Fibroblast of skin of back (primary cell): ENCODE measurements at places on chromosomes 4 and X.

GRCh38 chr4:153257151-153257620 is 52.9 kb downstream of the TRIM2 start:
- DNase-seq, result peak; percentile 75

DNA sequence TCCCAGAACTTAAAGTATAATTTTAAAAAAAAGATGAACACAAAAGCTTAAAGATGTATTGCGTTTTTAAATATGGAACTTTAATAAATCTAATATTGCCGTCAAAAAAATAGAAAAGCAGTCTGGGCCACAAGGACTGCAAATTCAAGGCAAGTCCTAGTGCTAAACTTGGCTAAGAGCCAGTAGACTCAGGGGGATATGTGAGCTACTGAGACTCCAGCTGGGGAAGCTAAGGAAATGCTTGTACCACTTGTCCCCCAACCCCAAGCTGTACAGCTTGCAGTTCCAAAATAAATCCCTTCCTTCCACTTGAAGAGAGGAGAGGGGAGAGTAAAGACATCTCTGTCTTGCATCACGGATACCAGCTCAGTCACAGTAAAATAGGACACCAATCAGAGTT is 290.8 kb upstream of the FGF13 start:
- no peak for DNase-seq

- peak; percentile 84 for DNase-seq
These were observed 157.1 kb downstream of the VEGFC start for GRCh38 chr4:176635372-176636261.

DNA sequence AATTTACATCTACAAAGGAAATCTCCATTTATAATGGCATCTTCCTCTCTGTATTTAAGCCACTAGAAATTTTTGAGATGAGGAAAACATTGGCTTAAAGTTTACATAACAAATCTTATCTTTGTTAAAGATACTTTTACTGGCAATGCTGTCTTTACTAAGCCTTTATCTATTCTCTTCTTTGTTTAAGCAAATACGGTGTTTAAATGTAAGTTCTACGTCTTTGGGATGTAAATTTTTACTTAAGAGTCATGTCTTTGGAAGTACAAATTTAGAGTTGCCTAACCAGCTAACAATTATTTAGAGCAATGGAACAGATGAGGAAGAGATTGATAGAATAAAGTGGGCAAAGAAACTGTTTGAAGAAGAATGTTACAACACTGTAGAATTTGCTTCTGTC is 1024.0 kb upstream of the PCDH10 start:
- no peak for DNase-seq

GRCh38 chrX:39000802-39001201 is 199.5 kb downstream of the MID1IP1 start:
- DNase-seq, result no peak

DNA sequence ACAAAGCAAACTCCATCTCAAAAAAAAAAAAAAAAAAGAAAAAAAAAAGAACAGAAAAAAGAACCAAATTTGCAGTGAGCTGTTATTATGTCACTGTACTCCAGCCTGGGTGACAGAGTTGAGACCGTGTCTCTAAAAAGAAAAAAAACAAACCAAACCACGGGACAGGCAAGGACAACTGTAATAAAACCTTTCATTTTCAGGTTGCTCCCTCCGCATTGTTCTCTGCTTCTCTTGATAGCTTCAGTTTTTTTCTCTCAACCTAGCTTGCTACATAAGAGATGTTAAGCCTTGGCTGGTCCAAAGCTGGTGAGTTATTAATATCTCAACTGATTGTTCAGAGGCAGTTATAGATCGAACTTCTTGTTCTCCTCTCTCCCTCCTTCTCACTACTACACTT is 23.1 kb upstream of the ELF2 start:
- DNase-seq, result no peak

DNA sequence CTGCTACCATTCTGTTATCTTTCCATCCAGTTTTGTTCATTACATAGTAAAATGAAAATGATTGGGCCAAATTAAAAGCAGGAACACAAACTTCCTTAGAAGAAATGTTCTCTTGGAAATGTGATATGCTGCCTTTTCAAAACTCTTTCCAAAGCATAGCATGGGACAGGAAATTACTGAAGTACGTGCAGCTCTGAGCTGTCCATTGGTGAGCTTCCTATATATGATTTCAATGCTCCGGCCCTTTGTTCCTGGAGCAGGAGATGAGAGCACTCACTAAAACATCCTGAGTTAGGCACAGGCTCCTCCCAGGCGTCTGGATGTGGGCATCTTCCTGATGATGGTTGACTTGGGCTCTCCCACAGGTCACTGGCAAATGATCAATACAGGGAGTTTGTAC is 33.0 kb upstream of the ANXA3 start:
- DNase-seq, result no peak

DNA sequence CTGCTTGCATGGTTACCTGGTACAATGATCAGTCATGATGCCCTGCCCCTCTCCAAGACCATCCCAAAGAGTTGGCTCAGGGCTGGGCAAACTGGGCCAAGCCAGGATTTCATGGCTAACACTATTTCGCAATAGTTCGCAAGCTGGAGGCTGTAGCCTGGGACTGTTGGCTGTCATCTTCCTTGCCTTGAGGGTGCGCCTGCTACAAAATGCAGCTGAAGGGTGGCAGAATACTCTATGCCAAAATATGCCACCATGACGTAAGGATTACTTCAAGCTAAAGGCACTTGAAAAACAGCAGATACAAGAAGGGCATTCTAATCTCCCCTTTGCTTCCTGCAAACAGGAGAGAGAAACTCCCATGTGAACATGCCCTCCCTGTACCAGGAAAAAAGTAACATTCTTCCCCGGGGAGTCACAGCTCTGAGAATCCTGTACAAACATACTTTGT is 21.0 kb downstream of the SAT1 start:
- peak; percentile 66 for DNase-seq

- peak; percentile 25 for DNase-seq
These were observed at the start of gene KLB for GRCh38 chr4:39406763-39407583. Gene KLB, plus strand, starts transcription at chr4:39406930. Its CDS starts 20 bp downstream, at chr4:39406950.
